Mesothelial cell of epicardium (in vitro differentiated cells): ENCODE measurements at places on chromosomes 12 and 14.

DNA sequence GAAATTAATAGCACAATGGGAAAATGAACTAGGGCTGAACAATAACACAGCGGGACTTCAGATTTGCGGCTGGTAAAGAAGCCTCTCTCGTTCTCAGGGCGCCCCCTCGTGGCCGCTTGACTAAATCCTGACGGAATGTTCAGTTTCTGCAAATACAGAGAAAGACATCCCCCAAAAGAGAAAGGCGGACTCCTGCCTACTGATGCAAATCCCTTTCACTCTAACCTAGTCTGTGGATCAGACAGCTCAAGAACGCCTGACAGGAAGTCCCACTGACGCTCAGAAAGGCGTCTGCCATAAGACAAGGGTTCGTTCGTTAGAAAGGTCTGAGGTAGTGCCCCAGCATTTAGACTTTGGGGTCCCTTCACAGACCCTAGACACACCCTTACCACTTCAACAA is 2.5 kb downstream of the NUAK1 start:
- DNase-seq: peak; percentile 84

GRCh38 chr14:32709027-32709426 is 229.7 kb upstream of the NPAS3 start:
- DNase-seq: no peak

- no peak for DNase-seq
Measured at GRCh38 chr14:97995038-97995437, 1197.9 kb downstream of the VRK1 start.

DNA sequence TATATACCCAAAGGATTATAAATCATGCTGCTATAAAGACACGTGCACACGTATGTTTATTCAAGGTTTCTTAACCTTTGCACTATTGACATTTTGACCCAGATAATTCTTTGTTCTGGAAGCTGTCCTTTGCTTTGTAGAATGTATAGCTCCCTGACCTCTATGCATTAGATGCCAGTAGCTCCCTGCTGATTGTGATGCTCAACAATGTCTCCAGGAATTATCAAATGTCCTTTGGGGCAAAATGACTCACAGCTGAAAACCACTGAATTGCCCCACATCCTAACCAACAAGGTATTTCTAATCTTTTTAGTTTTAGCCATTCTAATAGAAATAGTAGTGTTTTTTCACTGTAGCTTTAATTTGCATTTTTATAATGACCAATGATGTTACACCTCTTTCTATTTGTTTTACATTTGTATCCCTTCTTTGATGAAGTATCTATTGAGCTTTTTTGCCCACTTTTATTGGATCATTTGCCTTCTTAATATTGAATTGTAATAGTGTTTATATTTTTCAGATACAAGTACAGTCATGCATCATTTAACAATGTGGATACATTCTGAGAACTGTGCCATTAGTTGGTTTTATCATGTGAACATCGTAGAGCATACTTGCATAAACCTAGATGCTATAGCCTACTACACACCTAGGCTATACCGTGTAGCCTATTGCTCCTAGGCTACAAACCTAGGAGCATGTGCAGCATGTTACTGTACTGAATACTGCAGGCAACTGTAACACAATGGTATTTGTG is 10.4 kb upstream of the NOPCHAP1 start:
- DNase-seq: no peak

DNA sequence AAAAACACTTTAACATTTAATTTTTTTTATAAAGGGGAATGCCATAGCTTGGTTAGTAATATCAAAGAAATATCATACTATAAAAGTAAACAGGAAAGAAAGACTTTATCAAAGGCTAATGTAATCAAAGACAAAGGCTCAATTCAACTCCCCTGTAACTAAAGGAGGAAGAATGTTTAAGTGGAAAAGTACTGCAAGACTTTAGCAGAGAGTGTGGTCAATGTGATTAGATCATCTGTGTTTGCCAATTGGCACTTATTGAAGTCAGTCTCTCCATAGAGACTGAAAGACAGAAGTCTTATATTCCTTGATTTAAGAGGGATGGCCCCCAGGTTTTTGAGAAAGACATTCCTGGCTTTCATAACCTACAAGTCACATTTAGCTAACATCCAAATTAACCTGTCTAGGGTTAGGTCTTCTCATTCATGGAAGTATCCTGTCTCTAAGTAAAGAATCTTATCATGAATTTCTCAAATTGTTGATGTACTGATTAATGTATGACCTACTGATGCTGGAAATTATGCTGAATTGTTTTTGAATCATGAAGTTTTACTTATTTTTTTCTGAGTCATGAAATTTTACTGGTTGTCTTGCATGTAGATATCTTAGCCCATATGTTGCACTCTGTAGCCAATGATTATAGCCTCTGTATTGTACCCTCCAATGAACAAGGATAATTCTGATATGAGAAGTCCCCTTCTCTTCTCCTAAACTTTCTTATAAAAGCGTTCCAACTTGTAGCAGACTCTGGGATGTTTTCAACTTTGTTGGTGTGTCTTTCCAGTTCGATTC is 65.4 kb downstream of the ATXN7L3B start:
- DNase-seq: no peak

- DNase-seq: no peak
Measured at GRCh38 chr12:96210376-96211055, 16.3 kb downstream of the ELK3 start.

GRCh38 chr14:69972755-69973154 is 93.5 kb downstream of the SMOC1 start:
- no peak for DNase-seq

GRCh38 chr12:118590406-118591150 is 214.2 kb downstream of the SUDS3 start:
- DNase-seq: no peak

GRCh38 chr12:69071091-69071370 is 138.1 kb upstream of the CPM start:
- DNase-seq: no peak

DNA sequence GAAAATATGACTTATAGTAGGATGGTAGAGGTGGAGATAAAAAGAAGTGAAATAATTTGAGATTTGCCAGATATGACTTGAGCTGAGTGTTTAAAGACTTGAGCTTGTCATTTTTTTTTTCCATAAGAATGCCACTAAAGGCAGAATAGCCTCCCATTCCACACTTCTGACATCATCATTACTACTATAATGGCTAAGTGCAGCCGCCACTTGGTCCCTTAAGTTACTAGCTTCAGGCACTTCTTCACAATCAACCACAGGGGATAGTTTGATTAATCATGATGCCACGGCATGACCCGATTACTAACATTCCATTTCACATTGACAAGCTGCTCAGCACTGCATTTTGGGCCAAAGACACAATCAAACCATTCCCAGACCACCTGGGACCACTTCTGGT is 127.9 kb downstream of the EFCAB11 start:
- DNase-seq: no peak

GRCh38 chr12:110744601-110745264 is 2.0 kb upstream of the PPP1CC start:
- no peak for DNase-seq

GRCh38 chr12:115632308-115632707 is 645.2 kb downstream of the MED13L start:
- no peak for DNase-seq

DNA sequence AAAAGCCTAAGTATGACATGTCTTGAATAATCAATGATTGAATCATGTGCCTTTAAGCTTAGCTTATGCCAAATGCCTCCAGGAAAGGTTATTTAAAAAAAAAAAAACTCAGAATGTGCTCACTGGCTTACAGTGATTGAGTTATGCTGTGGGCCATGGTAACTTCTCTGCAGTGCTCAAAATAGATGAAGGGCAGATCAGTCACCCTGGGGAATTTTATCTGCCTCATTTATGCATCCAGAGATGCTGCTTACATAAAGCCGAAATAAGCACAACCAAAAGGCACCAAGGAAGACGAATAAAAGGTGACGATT is 118.7 kb upstream of the MDM1 start:
- no peak for DNase-seq

GRCh38 chr12:81403348-81403747 is 325.5 kb downstream of the ACSS3 start:
- no peak for DNase-seq

DNA sequence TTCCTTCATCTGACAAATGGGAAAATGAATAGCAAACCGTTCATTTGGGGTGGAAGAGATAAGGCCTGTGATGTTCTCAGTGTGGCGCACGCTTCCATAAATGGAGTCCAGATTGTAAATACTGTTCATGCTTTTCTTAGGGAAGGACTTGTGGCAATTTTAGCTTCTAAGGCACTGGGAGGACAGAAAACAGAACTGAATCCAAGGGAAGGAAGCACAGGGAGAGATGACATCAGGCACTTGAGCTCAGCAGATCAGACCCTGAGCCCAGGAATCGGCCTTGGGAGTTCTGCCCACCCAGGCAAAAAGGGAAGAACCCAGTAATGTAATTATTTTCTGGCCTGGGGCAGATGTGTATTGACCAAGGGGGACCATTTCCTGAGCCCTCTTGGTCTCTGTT is 7.2 kb upstream of the SH2B3 start:
- no peak for DNase-seq

- DNase-seq: no peak
Measured at GRCh38 chr12:99367181-99367580, 280.4 kb upstream of the GARIN6 start.

DNA sequence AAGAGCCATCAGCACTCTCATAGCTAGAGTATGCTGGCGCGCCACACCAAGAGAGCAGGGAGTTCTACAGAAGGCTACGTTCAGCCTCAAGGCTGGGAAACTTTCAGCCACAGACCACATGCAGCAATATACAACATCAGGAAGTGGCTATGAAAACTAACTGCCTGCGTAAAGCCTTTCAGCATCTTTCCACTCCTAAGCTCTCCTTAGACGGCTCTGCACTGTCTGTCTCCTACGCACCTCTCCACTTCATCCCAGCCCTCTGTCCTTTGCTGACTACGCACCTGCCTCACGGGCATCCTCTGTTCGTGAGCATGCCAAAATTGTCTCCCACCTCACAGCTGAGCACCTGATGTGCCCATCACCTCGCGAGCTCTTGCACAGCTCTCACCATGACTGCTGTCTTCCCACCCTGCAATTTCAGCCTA is 9.7 kb downstream of the MPHOSPH9 start:
- DNase-seq: no peak

DNA sequence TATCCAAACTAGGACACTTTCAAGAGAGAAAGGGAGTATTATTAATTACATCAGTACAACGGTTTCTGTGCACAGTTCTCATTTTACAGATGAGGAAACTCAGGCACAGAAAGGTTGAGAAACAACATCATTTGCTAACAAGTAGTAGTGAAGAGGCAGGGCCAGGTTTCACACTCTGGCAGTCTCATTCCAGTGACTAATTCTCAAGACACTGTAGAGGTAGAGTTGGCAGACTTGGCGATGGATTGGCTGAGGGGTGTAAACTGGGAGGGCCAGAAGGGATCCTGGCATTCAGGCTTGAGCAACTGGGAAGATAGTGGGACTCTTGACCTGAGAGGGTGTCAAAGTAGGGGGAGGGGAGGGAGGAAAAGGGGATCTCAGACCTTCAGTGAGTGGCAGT is 73.8 kb upstream of the BDKRB2 start:
- DNase-seq: no peak

- DNase-seq: peak; percentile 34
Measured at GRCh38 chr14:81219759-81220579, 790 bp downstream of the GTF2A1 start.

DNA sequence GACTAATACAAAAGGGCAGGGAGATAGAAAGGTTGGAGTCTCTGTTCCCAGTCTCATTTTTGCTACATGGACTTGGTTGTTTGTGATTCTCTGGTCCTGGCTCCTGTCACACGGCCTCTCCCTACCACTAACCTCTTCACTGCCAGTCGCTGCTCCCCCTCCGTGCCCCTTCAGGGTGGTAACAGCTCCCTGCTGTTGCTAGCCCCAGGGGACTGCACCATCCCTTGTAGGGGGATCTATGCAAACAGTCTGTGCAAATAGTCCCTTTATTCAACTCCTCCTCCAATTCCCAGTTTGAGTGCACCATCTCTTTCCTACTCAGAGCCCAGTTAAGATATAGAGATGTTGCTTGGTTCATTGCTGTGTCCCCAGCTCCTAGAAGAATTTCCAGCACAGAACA is 51.1 kb downstream of the CCDC60 start:
- DNase-seq: no peak

GRCh38 chr14:101446387-101446969 is 114.8 kb upstream of the DIO3 start:
- DNase-seq: no peak

DNA sequence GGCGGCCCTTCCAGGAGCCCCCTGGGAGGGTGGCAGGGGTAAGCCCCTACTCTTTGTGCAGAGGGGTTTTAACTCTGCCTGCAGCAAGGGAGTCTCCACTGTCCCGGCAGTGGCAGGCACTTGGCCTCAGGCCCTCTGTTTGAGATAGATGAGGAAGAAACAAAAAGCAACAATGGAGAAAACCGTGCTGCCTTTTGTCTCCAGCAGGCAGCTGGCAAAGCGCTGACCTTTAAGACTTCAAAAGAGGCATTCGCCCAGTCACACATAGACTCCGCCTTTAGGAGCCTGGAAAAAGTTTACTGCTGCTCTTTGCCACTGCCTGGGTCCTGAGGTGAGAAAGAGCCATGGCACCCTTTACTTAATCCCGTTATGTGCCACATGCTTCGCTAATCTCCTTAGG is 158.2 kb upstream of the NTF3 start:
- DNase-seq: no peak

DNA sequence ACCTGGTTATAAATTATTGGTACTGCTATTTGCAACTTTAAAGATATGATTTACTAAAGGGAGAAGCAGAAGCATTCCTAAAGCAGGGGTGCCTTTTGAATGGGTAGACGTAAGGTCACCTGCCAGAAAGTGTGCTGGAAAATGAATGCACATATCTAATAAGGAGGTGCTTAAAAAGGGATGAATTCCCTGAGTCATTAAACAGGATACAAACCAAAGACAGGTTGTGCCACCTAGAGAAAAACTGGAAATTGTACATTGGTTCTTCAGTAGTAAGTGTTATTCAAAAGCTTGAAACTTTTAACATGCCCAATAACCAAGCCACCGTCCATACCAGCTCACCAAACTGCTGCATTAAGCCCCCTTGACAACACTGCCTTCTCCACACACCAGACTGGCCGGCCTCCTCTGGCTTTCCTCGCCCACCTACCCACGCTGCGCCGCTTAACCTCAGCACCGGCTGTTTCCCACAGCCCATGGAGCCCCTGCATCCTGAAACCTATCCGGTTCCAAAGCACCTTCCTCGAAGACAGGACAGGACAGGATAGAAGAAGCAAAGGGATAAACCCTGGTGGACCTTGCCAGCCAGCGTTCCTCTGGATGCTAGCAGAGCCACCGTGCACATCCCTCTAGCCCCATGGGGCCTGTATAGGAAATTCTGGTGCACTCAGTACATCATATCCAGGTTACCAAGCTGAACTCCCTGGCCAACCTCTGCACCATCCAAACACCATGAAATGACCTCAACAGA is 201.5 kb upstream of the CAND1 start:
- no peak for DNase-seq

DNA sequence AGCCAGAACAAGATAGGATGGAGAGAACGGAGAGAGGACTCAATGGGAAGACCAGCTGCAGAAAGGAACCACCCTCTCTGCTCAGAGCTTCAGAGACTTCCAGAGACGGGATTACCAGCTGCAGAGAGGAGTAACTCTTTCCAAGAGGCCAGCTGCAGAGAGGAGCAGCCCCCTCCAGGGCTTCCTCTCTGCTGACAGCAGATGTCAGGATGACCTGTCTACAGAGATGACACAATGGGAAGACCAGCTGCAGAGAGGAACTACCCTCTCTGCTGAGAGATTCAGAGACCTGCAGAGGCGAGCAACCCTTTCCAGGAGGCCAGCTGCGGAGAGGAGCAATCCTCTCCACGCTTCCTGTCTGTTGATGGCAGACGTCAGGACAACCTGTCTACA is 61.8 kb downstream of the KLRG1 start:
- no peak for DNase-seq
